ENCODE measurements at places on chromosomes 7 and 10. TPM values are rescaled to one million over a fixed set of nuclear protein-coding genes. Genes with fewer than 3 reads are reported as not detected.

DNA sequence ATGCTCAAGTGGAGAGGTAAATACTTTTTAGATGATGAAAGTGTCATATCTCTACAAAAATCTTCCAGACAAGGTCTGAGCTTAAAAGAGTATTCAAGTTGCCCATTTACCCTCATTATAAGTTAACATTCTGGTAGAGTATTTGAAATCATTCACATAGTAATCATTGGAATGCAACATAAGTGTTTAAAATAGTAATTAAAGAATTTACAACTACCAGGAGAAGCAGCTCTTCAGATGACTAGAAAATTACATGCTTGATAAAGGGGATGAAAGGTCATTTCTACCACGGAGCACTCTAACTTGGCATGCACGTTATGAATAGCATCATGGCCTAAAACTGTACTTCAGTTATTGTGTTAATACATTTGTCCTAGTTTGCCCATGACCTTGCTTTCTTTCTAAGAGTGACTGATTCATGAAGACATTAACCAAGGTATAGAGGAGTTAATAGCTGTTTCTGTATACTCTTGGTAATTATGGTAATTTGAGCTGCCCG is 120.0 kb downstream of the SEMA3E start:
- no peak for DNase-seq

DNA sequence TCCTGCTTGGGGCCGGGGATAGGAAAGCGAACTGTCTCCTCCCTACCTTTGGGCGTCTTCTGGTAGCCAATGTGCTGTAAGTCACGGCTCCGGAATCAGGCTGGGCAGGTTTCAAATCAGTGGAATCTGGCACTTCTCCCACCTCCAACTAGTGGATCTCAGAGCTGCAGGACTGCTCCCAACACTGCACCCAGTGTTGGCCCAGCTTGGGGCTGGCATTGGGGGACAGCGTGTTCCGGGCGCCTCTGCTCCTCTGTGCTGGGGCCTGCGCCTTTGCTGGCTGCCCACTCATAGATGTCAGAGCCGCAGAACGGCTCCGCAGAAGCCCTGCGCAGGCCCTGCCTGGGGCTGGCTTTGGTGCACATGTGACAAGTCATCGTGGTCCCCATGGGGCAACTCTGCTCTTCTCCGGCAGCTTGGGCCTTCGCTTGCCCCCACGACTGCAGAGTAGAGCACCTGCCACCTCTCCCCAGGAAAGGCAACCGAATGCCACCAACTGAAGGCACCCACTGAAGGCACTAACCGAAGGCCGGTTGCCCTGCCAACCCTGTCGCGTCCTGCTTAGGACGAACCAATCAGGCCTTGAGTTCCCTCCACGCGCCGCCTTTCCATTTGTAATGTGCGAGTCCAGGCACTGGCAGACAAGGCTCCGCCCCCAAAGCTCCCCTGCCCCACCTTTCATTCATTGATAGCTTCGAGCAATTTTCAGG is 85.5 kb upstream of the ABI1 start:
- DNase-seq = no peak

DNA sequence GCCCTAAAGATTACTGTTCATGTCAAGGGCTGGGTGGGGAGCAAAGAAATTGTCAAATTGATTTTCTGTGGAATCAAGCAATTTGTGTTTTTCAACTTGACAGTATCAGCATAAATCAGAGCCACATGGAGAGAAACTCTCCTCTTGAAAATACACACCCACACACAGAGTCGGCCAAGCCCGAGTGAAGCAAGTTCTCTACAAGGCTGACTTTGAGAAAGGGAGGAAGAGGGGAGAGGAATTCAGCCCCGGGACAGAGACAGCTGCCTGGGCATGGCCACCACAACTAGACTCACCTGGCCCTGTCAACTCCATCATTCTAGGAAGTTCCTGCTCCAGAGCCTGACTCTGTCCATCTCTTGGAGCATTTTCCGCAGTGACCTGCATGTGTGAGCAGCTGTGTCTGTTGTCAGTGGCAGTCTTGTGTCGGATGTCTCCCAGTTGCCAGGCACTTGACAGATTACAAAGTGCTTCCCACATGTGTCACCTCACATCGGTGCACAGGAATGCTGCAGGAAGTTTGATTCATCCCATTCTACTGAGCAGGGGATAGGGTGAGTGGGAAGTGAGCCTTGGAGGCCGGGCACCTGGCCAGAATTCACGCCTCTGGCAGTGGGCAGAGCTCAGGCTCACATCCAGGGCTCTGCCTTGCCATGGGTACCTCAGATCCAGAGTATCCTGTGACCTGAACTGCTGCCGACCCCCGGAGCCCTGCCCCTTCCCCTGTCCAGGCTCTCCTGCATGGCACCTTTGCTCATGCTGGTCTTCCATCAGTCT is 37.9 kb downstream of the ADAM12 start:
- DNase-seq = no peak

GRCh38 chr7:98724591-98724990 is 107.5 kb downstream of the NPTX2 start:
- no peak for DNase-seq

DNA sequence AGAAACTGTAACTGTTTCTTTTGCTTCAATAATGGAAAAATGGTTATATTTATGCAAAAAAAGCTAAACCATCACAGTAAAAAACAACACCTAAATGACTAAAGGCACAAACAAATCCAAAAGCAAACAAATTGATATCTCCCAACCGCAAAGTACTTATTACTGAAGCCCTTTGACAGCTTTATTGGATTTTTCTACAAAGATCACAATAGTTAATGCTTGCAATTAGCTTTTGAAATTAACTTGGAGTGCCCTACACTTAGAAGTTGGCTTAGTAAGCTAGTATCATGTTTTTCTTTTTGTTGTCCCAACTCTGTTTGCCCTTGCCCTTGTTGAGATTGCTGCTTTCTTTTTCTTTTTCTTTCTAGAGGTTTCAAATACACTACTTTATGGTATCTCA is 257.5 kb downstream of the INHBA start:
- no peak for DNase-seq

DNA sequence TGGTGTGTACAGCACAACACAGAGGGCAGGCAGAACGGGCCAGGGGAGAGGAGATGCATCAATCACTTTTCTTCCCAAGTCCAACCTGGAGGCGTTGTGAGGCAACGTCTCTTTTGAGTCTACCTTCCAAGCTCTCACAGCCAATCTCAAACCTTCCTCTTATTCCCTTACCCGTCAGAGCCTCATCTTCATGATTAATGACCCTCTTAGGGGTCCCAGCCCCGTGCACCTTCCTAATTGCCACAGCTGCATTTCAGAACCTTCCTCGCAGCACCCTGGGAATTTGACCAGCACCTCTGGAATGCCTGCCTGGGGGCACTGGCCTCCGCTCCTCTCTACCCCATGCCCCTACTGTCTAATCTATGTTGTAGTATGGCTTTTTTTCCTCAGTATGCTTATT is 169.3 kb upstream of the PRR15 start:
- no peak for DNase-seq

- DNase-seq = no peak
Observed at GRCh38 chr10:109963439-109963838, 40.1 kb upstream of the XPNPEP1 start.

- no peak for DNase-seq
Observed at GRCh38 chr7:82393076-82393839, 50.3 kb downstream of the CACNA2D1 start.

DNA sequence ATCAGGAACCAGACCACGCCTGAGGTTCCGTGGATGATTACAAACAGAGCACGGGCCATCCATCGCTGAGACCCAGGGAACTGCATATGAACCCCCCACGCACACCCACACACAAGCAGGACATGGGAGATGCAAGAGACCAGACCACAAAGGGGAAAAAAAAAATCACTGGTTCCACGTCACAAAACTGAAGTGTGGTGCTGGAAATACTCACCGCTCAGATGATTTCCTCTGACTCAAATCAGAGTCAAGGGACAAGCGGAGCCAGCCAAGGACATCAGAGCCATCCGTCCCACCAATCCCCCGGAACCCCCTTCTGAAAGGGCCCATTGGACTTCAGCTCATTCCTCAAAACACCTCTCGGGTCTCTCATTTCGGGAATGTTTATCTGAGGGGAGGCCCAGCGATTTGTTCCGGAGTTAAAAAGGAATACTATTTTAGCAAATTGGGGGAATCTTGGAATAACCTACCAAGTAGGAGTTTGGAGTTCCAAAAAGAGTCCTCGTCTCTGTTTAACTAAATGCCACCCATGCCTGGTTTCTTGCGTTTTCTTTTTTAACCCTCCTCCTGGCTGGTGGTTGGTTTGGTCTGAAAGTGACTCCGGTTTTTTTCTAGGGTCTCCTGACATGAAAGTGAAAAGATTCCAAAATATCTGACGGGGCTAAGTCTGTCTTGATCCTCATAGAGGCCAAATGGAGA is 15.0 kb downstream of the SNX8 start:
- no peak for DNase-seq

- no peak for DNase-seq
Observed at GRCh38 chr10:47136866-47137265, 163.1 kb upstream of the GDF10 start.

Gene PNLIPRP1
- not detected for total RNA-seq

Gene NPC1L1
- not detected for total RNA-seq

Gene NPY
- not detected for total RNA-seq
